GM23248 (cell line): ENCODE measurements at places on chromosomes 5 and 9.

- DNase-seq: peak; percentile 76
Measured at GRCh38 chr9:131640438-131641137, 95.3 kb downstream of the PRRT1B start.

DNA sequence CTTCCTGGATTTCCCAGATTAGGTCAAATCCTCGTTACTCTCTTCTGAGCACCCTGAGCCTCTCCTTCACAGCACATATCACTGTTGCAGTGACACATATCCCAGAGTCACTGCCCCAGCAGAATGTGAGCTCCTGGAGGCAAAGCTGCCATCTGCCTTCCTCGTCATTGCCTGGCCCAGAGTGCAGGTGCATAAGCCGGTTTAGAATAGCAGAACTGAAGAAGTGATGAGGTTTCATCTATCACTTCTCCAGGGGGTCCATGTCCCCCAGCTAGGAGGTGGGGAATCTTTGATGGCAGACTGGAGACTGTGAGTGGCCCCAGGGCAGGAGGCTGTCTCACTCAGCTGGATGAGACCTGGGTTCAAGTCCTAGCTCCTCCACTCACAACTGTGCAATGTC lies 25.8 kb downstream of the NIPAL4 start:
- no peak for DNase-seq

- peak; percentile 67 for DNase-seq
Measured at GRCh38 chr5:115243412-115243811, 19.3 kb downstream of the PGGT1B start.

DNA sequence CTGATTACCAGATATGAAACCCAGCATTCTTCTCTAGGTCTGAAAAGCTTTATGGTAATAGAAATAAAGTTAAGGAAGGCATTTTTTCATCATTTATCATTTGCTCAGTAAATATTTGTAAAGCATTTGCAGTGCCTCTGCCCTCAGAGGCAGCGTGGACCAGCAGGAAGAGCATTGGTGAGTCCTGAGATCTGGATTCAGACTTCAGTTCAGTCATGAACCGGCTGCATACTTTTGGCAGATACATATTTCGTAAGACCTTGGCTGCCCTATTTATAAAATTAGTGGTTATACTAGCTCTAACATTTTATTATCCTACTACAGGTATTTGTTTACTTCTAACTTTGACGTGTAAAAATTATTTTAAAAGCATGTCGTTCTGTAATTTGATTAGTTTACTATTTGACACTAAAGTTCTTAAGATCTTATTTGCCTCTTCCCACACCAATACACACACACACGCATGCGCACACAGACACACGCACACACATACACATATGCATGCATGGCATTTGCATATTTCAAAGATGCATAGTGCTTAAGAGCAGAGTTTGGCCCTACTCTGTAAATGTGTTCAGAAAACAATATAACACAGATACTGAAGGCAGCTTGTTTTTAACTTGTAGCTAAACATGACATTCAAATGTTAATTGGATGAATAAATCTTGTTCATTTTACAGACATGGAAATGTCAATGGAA lies 101.9 kb downstream of the RPS23 start:
- peak; percentile 16 for DNase-seq

GRCh38 chr5:96198356-96199058 lies 234.5 kb downstream of the PCSK1 start:
- no peak for DNase-seq

- DNase-seq: no peak
Measured at GRCh38 chr9:125147401-125147951, 4.1 kb upstream of the SCAI start.

- DNase-seq: no peak
Measured at GRCh38 chr5:15320871-15321270, 179.1 kb upstream of the FBXL7 start.

DNA sequence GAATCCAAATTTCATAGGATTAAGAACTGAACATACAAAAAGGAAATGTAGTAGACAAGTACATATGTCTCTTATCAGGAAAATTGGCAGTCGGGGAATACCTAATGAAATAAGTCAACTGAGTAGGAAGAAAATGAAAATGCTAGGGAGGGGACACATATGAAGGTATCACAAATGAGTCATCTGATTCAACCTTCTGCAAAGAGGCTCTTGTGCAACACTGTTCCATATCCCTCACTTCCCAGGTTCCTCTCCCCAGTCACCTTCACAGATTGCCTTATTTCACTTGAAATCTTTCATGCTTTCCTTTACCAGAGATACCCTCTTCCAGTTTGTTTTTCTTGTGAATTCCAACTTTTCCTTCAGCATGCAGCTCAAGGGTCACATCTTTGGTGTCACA lies 139.0 kb downstream of the RFX3 start:
- DNase-seq: no peak

- DNase-seq: peak; percentile 49
Measured at GRCh38 chr5:55052383-55052931, 28.4 kb downstream of the GZMK start.

- peak; percentile 89 for DNase-seq
Measured at GRCh38 chr9:70602321-70603019, 188.0 kb upstream of the KLF9 start.

- DNase-seq: no peak
Measured at GRCh38 chr9:83238871-83239640, 176.1 kb upstream of the RASEF start.

DNA sequence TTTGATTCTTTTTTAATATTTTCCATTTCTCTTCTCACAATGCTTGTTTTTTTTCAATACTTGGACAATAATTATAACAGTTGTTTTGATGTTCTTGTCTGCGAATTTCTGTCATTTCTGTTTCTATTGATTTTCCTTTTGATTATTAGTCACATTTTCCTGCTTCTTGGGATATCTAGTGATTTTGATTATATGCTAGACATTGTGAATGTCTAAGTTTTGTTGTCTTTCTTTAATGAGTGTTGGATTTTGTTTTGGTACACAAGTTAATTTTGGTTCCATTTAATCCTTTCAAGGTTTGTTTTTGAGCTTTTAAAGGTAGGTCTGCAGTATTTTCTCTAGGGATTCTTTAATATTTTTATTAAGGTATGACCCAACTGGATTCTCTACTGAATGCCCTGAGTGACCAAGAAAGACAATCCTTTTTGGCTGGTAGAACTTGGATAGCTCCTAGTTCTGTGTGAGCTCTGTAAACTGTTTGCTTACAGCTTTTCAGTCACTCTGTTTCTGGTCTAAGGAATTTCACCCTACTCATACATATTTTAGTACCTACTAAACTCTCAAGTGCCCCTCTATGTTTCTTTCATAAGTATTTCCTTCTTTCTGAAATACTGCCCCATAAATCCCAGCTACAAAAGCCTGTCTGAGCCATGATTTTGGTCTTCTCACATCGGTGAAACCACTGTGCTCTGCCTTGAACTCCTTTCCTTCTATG lies 12.5 kb upstream of the PDE8B start:
- DNase-seq: no peak

DNA sequence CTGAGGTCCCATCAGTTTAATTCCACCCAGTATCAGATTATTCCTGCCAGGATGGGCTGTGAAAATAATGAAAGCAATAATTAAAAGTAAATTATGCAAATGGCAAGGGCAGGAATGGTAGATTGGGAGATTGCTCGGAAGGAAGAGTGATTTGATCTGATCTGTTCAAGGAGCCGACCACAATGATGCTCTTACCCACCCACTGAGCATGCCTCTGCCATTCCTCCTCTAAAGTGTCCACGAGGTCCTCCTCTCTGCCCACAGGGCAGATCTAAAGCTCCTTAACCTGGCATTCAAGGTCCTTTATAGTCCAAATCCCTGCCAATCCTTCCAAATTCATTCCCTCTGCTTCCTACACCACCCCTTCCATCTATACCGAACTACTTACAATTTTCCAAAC lies 147.8 kb downstream of the TTLL11 start:
- DNase-seq: peak; percentile 27

DNA sequence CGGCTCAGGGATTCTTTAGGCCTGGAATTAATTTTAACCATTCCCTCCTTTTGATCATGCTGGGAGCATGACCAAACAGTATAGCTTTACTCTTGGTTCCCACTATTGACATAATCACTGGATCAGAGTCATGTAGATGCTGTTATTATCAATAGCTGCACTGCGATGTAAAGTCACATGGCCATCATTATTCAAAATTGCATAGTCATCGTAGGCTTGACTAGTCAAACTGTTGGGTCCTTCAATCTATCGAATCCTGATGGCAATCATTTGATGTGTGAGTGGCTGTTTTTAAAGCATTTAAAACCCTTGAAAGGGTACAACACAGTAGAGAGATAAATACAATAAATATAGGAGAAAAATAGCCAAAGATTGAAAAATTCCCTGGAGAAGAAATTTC lies 1194.1 kb downstream of the EFNA5 start:
- DNase-seq: no peak

DNA sequence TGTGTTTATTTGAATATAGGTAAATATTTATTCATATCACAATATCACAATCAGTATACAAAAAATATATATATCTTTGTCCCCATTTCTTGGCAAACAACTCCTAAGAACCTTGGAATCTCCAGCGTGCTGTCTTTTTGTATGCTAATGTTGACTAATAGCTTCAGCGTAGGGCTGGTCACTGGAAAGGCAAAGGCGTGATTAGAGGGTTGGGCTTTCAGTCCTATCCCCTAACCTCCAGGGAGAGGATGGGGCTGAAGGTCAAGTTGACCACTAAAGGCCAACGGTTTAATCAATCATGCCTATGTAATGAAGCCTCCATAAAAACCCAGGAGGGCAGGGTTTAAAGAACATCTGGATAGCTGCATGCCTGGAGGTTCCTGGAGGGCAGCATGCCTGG lies 79.6 kb upstream of the BNC2 start:
- DNase-seq: no peak

DNA sequence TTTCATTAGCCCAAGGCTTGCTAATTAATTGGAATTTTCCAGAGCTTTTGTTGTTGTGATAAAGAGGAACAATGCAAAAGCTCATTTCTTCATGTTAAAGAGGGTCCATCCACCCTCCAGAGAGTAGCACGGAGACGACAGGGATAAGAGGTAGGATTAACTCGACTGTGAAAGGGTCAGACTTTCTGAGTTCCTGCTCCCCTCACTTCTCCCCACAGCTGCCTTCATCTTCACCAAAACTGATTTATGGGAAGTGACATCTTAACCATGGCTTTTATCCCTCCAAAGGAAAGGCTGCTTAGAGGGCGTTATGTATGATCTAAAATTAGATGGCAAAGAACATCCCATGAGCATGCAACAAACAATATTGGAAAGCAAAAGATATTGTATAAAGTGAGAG lies 135.5 kb downstream of the GLIS3 start:
- no peak for DNase-seq

DNA sequence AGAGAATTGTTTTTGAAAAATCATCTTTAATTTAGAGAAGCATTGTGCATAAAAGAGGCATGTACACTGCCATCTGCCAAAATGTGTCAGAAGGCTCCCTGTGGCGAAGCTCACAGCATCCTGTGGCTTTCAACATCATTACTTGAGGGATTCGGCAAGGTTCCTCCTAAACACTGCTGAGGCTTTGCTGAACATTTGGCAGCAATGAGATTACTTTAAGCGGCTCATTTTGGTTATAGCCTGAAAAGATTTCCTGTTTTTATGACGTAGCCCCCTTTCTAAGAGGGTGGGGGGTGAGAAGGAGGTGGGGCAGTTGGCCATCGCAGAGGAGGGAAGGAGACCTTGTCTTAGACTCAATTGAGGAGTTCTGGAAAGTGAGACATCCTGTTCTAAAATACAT lies 469.4 kb downstream of the RASEF start:
- peak; percentile 15 for DNase-seq

DNA sequence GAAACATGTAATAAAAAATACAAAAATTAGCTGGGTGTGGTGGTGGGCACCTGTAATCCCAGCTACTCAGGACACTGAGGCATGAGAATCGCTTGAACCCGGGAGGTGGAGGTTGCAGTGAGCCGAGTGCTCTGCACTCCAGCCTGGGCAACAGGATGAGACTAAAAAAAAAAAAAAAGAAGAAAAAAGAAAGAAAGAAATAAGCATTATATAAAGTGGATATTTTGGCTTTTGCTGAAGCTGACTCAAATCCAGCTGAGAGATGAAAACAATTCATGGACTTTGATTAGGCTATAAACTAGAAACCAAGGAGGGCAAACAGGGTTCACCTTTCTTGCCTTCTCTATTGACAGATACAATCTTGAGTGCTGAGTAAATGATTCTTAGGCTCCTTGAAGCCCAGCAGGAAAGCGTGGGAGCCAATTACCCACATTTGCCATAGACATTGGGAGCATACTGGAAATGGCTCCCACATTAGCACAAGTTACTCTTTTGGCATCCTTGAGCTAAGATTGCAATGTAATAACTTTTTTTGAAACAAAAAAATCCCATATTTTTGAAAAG lies 2.4 kb upstream of the BTF3 start:
- DNase-seq: no peak

DNA sequence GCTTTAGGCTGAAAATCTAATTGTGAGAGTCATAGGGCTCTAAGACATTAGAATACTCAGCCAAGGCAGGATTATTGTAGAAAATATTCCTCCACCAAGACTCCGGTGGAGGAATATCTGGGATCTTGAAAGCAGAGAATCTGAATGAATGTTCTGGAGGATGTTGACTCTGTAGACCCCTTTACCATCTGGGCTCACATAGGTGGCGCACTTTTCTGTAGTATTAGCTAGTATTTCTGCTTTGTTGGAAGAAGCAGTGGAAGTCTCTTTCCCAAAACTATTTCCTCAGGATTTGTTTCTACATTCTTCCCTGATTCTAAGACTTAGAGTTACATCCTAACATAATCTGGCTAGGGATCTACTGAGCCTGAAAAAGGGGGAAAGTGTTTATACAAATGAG lies 752.4 kb upstream of the SEMA6A start:
- no peak for DNase-seq
